ENCODE measurements at places on chromosomes 11 and 22.

- peak; percentile 27 for DNase-seq
Observed at GRCh38 chr22:23183061-23183698, 2.9 kb downstream of the BCR start.

GRCh38 chr11:23202611-23203010, 342.3 kb upstream of the CCDC179 start:
- no peak for DNase-seq

- DNase-seq: peak; percentile 42
Observed at GRCh38 chr22:25153961-25154666, 45.5 kb upstream of the CRYBB3 start.

DNA sequence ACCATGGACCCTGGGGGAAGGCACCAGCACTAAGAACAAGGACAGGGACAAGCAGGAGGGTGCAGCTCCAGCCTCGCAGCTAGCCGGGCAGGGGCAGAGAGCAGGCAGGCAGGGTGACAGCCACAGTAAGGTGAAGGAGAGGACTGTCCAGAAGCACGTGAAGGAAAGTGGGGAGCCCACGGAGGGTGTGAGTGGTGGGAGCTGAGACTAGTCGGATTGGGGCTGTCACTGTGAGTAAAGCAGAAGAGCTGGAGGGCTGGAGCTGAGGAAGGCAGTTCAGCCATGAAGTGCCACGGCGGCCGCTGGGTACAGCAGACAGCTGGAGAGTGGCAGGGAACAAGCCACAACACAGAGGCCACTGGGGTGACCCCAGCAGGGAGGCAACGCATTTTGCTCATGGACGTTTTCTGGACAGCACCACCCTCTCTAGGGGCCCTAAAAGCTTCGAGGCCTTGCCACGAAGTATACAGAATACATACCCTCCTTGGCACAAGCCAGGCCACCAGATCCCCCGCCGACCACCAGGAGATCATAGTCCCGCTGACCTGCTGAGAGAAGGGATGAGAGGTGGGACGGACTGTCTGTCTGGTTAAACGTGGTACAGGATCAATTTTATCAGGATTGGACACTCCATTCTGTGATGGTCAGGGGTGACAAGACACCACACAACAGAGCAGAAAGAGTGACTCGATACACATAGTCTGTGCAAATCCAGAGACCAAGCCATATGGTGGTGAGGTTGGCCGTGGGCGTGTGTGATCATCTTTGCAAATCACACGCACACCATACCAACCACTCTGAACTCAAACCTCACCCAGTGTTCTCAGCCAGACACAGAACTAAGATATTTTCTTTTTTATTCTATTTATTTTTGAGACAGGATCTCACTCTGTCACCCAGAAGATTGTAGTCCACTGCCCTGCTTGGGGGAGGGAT, 10.8 kb upstream of the COMT start:
- DNase-seq: no peak

GRCh38 chr22:19755145-19755710, 5.3 kb upstream of the TBX1 start:
- DNase-seq: no peak

GRCh38 chr11:131481303-131481702, 110.9 kb downstream of the NTM start:
- DNase-seq: no peak

- DNase-seq: no peak
Observed at GRCh38 chr11:108402241-108402640, 65.1 kb downstream of the C11orf65 start.

GRCh38 chr11:64765851-64766665, 6.3 kb upstream of the PYGM start:
- DNase-seq: no peak

DNA sequence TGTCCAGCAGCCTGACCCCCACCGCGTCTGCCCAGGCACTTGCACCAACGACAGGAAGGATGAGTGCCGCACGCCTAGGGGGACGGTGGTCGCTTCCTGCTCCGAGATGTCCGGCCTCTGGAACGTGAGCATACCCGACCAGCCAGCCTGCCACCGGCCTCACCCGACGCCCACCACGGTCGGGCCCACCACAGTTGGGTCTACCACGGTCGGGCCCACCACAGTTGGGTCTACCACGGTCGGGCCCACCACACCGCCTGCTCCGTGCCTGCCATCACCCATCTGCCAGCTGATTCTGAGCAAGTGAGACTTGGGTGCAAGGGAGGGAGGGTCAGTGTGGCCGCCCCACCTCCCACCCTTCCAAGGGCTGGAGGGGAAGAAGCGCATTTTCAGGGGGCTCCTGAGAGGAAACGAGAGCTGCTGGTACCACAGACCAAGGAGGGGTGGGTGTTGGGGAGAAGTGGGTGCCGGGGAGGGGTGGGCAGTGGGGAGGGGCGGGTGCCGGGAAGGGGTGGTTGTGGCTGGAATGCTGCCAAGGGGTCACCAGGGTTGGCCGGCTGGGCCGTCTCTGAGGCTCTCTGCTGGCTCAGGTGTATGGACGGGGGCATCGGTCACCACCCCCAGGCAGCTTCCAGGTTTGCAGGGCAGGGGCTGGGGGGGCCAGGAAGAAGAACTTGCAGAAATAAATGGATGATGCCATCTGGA, 27.7 kb upstream of the MUC5B start:
- DNase-seq: no peak

DNA sequence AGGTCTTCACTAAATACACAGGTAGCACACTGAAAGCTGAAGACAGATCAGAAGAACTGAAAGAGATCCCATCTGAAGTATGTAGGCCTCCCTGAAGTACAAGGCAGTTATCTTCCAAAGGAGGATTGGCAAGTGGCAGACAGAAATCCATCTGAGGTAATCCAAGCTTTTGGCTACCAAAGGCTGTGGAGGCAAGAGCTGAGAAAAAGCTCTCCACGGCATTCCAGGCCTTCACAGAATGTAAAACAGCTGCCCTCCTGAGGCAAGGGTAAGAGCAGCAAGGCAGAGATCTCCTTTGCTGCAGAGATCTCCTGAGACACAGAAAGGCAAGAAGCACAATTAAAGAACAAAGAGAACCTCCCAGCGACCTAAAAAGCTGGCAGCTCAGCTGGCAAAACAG, 19.1 kb downstream of the PIK3C2A start:
- DNase-seq: peak; percentile 30

DNA sequence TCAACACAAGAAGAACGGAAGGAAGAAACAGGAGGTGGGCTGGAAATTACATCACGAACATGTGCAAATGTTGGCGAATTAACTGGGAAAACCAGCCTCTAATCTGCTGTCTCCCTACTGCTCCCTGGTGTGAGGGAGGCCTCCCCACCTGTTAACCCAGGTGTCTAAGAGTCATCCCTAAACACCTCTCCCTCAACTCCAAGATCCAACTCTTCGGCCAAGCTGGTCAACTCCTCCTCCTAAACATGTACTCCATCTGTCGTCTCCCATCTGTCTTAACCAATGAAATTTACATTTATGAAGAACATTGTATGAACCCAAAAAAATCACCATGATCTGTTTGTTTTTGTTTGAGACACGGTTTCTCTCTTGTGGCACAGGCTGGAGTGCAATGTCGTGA, 154.2 kb downstream of the LARGE1 start:
- DNase-seq: no peak

DNA sequence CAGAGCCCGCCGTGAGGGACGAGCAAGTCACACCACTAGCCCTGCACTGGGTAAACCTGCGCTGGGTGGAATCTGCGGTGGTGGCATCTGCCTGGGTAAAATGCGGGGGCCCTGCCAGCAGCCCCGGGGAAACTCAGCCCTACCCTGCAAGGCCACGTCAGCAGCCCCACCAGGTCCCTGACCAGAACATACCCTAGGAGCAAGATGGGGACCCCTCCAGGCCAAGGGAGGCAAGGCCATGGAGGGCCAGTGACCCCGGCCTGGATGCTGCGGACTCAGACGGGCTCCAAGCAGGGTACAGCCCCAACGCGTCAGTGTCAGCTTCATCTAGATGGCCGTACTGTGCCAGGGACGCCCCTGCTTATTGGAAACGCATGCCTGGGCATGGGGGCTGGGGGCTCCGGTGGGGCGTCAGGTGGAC, 26.3 kb downstream of the TOLLIP start:
- no peak for DNase-seq

DNA sequence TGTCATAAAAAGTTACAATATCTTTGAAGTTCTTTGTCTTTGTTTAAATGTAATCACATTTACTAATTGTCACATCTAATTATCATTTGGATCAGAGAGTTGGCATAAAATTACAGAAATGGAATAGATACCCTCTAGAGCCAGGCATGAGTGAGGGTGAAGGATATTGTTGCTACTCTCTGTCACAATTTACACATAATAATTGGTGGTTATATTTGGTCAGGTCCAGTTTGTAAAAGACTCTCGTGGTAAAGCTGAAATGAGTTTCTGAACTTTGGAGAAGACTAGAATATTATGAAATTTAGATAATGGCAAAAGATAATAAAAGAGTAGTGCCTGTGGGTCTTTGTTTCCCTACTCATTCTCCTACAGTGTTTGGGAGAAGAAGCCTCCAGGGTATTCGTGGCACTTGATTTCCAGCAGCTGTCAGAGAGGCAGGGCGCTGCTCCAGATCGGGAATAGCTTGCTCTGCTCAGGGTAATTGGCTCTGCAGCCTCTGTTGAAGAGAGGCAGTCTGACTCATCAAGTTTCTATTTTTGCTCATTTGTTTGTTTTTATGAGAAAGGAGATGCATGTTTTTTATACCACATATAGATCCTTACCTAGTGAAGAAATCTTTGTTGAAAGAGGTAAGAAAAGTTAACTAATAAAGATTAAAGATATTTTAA, 349.9 kb downstream of the CNTN5 start:
- no peak for DNase-seq

GRCh38 chr22:49368976-49369725, 458.5 kb downstream of the BRD1 start:
- peak; percentile 32 for DNase-seq

GRCh38 chr11:131692151-131692550, 321.7 kb downstream of the NTM start:
- DNase-seq: no peak

DNA sequence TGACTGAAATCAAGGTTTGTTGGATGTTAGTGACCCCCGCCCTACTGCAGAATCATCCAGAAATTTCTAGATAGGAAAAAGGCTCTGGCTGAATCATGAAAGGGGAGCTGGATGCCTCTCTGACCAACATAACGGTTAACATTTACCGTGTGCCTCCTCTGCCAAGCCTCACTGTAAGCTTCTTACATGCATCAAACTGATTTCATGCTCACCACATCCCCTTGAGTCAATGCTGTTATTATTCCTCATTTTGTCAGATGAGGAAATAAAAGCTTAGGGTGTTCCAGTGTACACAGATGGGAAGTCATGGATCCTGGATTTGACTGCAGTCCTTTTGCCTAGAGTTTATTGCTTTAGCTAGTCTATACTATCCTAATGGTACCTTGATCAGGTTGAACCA, 5.9 kb upstream of the HMOX1 start:
- DNase-seq: peak; percentile 78

- no peak for DNase-seq
Observed at GRCh38 chr22:37818409-37819104, 4.6 kb upstream of the GALR3 start.

GRCh38 chr11:118304568-118305248, at the start of gene CD3E:
TSS of gene CD3E (plus strand) at chr11:118304730. CDS start at chr11:118304953, 223 bp downstream.
- DNase-seq: no peak

- DNase-seq: no peak
Observed at GRCh38 chr22:28299309-28299708, 380.3 kb upstream of the PITPNB start.

- DNase-seq: no peak
Observed at GRCh38 chr11:117936973-117937372, 7.8 kb upstream of the TMPRSS13 start.

DNA sequence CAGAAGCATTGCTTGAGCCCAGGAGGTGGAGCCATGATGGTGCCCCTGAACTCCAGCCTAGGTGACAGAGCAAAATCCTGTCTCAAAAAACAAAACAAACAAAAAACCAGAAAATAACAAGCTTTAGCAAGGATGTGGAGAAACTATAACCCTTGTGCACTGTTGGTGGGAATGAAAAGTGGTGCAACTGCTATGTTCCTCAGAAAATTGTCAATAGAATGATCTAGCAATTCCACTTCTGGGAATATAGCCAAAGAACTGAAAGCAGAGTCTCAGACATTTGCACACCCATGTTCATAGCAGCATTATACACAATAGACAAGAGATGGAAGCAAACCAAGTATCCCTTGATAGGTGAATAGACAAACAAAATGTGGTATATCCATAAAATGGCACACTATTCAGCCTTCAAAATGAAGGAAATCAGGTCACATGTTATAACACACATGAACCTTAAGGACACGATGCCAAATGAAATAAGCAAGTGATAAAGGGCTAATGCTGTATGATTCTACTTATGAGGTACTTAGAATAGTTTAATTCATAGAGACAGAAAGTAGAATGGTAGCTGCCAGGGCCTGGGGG, 15.9 kb downstream of the KLHL22 start:
- peak; percentile 83 for DNase-seq

DNA sequence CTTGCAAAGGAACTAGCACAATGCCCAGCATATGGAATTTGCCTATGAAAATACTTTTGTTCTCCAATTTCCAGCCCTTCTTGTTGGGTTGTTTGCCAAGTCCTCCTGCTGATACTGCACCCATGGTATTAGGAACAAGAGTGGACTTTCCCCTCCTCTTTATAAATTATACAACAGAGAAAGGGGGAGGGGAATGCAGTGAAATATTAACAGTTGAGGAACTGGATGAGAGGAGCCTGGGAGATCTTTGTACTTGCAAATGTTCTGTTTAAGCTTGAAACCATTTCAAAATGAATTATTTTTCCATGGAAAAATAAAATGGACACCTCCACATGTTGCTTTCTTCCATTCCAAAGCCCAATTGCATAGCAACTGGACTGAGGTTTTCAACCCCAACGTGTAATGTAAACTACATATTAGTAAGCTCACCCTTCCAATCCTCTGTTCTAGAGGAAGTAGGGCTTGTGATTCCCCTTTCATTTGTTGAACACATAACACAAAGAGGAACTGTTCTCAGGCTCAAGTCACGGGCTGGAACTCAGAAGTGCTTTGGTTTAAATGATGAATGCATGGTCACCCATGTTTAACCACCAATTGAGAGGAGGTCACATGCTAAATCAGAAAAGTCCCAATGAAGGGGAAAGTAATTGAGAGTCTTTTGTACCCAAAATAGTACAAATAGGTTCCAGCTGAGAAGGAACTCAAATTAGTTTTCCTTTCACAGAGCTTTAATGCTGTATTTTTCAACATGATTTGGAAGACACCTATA, 66.2 kb upstream of the ZC3H12C start:
- DNase-seq: peak; percentile 96

DNA sequence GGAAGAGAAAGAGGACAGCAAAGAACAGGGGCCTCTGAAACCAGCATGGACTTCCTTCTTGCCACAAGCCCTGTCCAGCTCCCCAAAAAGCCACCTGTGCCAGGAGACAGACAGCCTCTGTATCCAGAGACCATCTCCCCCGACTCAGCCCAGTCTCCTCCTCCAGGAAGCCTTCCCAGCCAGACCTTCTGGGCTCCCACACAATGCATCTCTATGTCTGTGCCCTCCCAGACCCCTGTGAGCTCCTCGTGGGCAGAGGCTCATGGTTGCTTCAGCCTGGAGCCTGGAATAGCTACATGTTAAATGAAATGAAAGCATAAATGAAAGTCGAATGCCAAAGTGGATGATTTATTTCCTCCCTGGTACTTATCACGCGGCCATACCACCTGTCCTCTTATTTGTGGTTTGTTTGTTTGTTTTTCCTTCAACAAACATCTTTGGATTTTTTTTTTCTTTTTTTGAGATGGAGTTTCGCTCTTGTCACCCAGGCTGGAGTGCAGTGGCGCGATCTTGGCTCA, 7.3 kb upstream of the ARAP1 start:
- DNase-seq: peak; percentile 89

- no peak for DNase-seq
Observed at GRCh38 chr11:132579634-132580327, 952.5 kb downstream of the OPCML start.

GRCh38 chr11:105612771-105613170, 2.9 kb downstream of the GRIA4 start:
- no peak for DNase-seq

GRCh38 chr22:38193580-38193979, 8.2 kb upstream of the MAFF start:
- no peak for DNase-seq
